A673 (cell line): ENCODE measurements at places on chromosomes 12 and 14. TPM values are rescaled to one million over a fixed set of nuclear protein-coding genes. Genes with fewer than 3 reads are reported as not detected.

- no peak overlapping the region for H3K27ac ChIP-seq
- H3K27me3 ChIP-seq: no peaks in the 10 kb centered on the region
- DNase-seq: no peak
- H3K4me1 ChIP-seq: peaks cover 6% of the 10 kb centered on the region
These were observed 35.7 kb upstream of the DDX11 start for GRCh38 chr12:31037931-31038330.

- H3K4me3 ChIP-seq: no peak overlapping the region
- H3K4me1 ChIP-seq: no peaks in the 10 kb centered on the region
- no peak overlapping the region for H3K27ac ChIP-seq
- H3K36me3 ChIP-seq: no peaks in the 10 kb centered on the region
- no peak for DNase-seq
These were observed 127.8 kb downstream of the CFAP54 start for GRCh38 chr12:96617178-96617577.

- no peaks in the 10 kb centered on the region for H3K4me1 ChIP-seq
- no peak overlapping the region for H3K4me3 ChIP-seq
- no peaks in the 10 kb centered on the region for H3K36me3 ChIP-seq
- no peaks in the 10 kb centered on the region for H3K27me3 ChIP-seq
- no peak overlapping the region for H3K27ac ChIP-seq
These were observed 10.1 kb upstream of the NT5DC3 start for GRCh38 chr12:103851127-103851526.

DNA sequence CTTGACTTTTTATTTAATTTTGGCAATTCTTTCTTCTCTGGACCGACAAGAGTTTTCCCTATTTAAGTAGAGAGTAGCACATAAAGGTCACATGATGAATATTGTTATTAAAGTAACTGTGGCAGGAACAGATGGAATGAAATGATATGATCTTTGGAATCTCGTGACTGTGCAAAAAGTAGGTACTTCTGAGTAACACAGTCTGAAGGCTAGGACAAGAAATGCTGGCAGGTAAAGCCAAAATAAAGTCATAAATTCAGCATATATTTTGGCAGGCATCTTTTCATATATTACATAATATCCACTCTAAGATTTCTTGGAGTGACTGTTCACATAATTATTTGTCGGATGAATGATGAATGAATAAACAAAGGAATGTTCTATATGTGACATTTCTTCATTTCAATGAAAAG, 121.4 kb downstream of the EFCAB11 start:
- no peak for DNase-seq
- H3K4me3 ChIP-seq: no peak overlapping the region
- no peaks in the 10 kb centered on the region for H3K4me1 ChIP-seq
- H3K27me3 ChIP-seq: no peaks in the 10 kb centered on the region
- no peaks in the 10 kb centered on the region for H3K36me3 ChIP-seq

DNA sequence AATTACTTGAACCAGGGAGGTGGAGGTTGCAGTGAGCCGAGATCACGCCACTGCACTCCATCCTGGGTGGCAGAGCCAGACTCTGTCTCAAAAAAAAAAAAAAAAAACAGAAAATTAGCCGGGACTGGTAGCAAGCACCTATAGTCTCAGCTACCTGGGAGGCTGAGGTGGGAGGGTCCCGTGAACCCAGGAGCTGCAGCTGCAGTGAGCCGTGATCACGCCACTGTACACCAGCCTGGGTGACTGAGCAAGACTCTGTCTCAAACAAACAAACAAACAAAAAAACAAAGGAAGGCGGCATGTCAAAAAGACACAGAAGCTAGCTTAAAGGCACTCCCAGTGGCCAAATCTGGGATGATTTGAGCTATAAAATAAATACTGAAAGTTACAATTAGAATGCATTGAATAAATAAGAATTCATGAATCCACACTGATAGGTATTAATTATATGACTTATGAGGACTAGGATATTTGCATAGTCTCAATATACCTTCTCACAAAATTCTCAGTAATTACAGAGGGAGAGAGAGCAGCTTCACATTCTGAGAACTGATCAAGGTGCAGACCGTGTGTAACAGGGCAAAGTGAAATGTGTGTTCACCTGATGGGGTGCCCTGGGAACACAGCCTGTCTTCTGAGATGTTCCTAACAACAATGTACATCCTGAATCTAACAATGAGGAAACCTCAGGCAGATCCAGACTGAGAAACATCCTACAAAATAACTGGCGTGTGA, 42.7 kb upstream of the GPR132 start:
- H3K27me3 ChIP-seq: peaks cover 26% of the 10 kb centered on the region
- H3K36me3 ChIP-seq: no peaks in the 10 kb centered on the region
- no peak overlapping the region for H3K4me3 ChIP-seq
- DNase-seq: no peak

DNA sequence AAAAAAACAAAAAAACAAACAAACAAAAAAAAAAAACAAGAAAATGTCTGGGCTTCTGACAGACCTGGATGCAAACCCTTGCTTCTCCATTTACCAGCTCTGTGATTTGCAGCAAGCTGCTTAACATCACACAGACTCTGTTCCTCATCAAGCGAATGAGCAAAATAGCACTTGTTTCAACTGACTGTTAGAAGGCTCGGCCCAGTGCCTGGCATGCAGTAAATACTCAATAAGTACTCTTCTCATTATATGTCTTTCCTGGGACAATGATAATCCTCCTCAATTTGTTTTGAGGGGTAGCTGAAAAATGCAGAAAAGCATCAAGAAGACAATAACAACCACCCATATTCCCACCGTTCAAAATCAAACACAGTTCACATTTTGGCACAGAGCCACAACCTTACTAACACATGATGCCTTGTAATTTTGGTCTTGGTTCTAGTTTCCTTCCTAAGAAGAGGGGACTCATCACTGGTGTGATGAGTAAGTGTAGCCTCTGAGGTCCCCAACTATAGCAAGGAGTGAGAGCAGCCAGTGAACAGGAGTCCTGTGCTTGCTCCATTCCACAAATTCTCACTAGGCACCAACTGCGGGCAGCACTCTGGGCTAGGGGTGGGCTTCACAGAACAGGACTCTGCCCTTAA, 60.4 kb downstream of the TTC7B start:
- no peaks in the 10 kb centered on the region for H3K27me3 ChIP-seq
- H3K4me1 ChIP-seq: peaks cover 23% of the 10 kb centered on the region
- H3K36me3 ChIP-seq: no peaks in the 10 kb centered on the region
- no peak for DNase-seq
- H3K27ac ChIP-seq: no peak overlapping the region

DNA sequence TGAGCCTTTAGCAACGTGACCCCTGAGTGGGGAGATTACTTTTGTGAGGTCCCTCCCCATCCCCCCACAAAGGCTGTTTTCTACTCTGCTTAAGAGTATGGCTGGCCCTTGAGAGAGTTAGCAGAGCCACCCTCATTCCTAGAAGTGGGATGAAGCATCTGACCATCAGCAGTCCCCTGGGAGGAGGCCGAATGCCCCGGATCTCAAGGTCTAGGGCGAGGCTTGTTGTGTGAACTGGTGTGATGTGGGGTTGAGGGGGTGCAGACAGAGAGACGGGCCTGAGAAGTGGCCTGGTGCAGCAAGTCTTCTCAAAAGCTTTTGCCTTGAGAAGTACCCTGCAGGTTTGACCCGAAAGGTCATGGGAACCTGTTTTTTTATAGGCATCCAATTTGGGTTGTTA, 153.0 kb upstream of the FKBP4 start:
- no peaks in the 10 kb centered on the region for H3K4me1 ChIP-seq
- no peak for DNase-seq
- no peak overlapping the region for H3K27ac ChIP-seq
- no peak overlapping the region for H3K4me3 ChIP-seq

DNA sequence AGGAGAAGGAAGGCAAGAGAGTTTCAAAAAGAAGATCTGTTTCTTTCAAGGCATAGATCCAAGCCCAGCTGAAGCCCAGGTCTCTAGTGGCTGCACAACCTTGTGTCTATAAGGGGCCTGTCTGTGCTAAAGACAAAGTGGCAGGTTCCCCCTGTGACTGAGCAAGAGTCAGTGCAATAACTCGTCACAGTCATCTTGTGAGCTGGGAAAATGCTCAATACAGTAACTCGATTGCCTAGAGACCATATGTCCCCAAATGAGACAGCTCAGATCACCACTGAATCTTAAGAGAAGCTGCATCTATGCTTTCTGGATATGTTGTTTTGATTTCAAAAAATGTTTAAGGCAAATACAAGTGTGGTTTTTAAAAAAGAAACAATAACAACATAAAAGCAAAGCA, 24.2 kb downstream of the ST8SIA1 start:
- H3K4me1 ChIP-seq: no peaks in the 10 kb centered on the region
- H3K4me3 ChIP-seq: no peak overlapping the region
- no peaks in the 10 kb centered on the region for H3K27me3 ChIP-seq
- H3K27ac ChIP-seq: no peak overlapping the region

DNA sequence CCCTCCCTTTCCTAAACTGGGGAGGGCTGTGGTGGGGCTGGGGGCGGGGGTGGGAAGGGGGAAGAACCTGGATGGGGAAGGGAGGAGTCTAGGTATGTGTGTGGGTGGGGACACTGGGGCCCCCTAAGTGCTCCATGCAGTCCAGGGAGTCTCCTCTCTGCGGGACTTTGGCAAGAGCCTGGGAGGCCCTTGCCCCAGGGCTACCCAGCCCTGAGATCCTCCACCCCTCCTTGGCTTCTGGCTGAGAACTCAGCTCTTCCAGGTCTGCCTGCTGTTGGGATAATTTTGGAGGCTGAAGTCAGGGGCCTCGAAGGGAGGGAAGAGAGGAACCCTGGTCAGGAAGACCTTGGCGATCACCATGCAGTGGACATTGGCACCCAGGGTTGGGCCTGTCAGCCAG, 2.2 kb upstream of the DLK1 start:
- no peak for DNase-seq
- no peaks in the 10 kb centered on the region for H3K4me1 ChIP-seq
- no peak overlapping the region for H3K27ac ChIP-seq
- H3K27me3 ChIP-seq: peaks cover 39% of the 10 kb centered on the region

GRCh38 chr14:51921026-51921425, 60.6 kb downstream of the GNG2 start:
- peaks cover 11% of the 10 kb centered on the region for H3K4me1 ChIP-seq
- no peak overlapping the region for H3K27ac ChIP-seq
- DNase-seq: no peak
- no peaks in the 10 kb centered on the region for H3K27me3 ChIP-seq

DNA sequence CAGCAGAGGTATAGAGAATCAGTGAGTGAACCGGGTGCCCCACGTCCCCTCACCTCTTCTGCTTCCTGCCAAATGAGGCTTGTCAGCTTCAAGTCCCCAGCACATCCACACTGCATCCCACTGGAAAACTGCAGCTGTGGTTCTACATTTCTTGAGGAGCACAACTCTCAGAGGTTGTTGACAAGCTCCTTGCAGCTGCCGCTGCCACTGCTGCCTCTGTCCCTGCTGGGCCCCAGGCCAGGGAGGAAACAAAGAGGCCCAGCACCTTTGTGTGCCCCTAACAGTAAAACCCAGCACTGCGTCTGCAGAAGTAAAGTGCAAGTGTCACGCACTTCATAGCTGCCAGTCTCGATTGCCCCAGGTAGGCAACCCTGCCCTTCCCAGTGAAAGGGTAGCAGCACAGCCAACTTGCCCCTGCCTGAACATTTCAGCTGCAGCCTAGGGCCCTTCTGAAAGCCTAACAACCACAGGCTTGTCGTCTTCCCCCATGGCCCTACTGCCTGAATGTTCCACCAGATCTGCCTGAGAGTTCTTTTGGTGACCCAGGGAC, 1162.1 kb upstream of the USP15 start:
- DNase-seq: no peak
- H3K27me3 ChIP-seq: no peaks in the 10 kb centered on the region
- H3K4me3 ChIP-seq: no peak overlapping the region
- no peaks in the 10 kb centered on the region for H3K36me3 ChIP-seq

DNA sequence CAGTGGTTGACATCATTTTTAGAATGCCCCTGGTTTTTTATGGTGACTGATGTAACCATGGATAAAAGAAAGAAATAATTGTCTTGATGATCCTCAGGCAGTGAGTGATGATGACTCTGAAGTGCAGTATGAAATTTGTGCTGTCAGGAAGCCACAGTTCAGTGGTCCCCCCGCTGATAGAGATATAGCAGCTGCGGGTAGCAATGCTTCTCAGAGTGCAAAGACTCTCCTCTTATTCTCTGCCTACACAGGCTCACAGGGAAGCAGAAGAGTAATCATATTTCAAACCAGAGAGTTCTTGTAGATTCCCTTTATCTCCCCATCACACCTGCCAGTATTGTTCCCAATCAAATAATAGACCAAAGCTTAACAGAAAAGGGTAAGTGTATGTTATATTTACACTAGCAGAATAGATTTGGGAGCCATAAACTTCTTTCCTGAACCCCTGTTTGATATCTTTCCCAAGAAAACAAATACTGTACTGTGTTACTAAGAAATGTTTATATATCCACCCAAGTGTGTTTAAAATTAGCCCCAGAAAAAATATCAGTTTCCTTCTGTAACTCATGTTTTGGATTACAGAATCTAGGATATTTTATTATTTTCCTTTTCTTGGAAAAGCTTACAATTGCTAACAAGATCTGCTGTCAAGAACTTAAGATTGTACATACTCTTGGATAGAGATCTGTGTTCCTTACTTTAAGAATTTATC, 1817.4 kb upstream of the FLRT2 start:
- no peaks in the 10 kb centered on the region for H3K27me3 ChIP-seq
- no peaks in the 10 kb centered on the region for H3K36me3 ChIP-seq
- DNase-seq: no peak
- H3K4me1 ChIP-seq: no peaks in the 10 kb centered on the region
- H3K27ac ChIP-seq: no peak overlapping the region

DNA sequence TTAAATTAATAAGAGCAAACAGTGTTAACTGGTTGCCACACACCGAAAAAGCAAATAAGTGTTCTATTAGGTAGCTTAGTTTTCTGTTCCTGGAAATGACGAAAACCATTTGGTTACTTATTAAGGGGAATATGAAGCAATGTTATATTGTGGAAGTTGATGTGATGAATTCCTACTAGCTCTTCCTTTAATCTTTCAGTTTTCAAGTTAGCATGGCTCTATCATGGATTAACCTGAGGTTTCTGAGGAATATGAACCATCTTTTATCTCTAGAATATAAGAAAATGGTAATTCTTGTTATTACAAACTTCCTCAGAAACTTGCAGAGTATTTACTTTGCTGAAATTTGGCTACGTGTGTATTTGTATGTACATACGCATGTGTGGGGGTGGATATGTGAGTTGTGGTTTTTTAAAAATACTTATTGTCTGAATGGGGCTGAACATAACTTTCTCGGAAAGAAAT, 245.7 kb downstream of the KCNC2 start:
- no peak for DNase-seq
- no peak overlapping the region for H3K27ac ChIP-seq
- H3K4me1 ChIP-seq: no peaks in the 10 kb centered on the region
- H3K27me3 ChIP-seq: no peaks in the 10 kb centered on the region
- no peak overlapping the region for H3K4me3 ChIP-seq
- H3K36me3 ChIP-seq: no peaks in the 10 kb centered on the region

TAS2R42 gene
- not detected in 2 replicates for total RNA-seq

FITM1 gene
- 0.48 TPM in 1 of 2 replicates, not detected in the other for total RNA-seq

SMIM41 gene
- 0.24 and 0.28 TPM in 2 replicates for total RNA-seq

RFX4 gene
- total RNA-seq: not detected in 2 replicates

C1QL4 gene
- total RNA-seq: 0.41 and 1.0 TPM in 2 replicates

IL26 gene
- not detected in 2 replicates for total RNA-seq

ESRRB gene
- 0.47 and 1.2 TPM in 2 replicates for total RNA-seq

OR4E2 gene
- total RNA-seq: 10.8 and 11.8 TPM in 2 replicates

INHBC gene
- total RNA-seq: not detected in 2 replicates

LUM gene
- 0.42 TPM in 1 of 2 replicates, not detected in the other for total RNA-seq

OR6C6 gene
- total RNA-seq: not detected in 2 replicates

DNAI7 gene
- 0.73 TPM in 1 of 2 replicates, not detected in the other for total RNA-seq
